ENCODE measurements at places on chromosomes 7 and 10.

DNA sequence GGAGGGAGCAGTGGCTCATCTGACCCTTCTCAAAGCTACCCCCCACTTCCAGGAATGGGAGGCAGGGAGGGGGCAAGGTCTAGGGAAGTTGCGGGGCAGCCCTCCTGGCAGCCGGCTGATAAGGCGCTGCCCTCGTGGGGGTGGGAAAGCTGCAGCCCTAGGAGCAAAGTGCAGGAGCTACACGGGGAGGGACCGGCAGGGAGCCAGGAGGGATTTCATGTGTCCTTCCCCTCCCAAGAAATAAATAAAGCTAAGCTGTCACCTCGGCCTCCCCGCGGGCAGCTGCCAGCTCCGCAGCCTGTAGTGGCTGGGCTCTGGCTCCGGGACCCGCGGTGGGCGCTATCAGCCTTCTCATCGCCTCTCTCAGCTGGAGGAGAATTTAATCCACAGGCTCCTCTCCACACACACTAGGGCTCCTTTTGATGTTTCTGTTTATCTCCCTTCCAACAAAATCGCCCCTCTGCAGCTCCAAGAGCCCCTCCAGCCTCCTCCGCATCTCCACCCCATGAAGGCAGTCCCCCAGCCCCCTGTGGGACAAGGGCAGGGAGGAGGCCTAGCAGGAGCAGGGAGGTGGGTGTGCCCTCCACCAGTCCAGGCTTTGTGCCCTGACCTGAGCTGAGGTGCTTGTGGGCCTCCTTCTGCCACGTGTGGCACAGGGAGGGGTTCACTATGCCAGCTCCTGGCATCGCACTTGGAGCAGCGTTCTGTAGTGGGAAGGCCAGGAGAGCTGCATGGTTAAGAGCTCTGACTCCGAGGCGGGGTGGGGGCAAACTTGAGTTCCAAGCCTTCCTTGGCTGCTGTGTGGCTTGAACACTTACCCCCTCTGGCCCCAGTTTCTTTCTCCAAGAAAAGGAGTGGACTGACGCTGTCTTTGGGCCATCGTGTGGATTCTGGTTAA lies 80.5 kb downstream of the C10orf105 start:
- DNase-seq: no peak

DNA sequence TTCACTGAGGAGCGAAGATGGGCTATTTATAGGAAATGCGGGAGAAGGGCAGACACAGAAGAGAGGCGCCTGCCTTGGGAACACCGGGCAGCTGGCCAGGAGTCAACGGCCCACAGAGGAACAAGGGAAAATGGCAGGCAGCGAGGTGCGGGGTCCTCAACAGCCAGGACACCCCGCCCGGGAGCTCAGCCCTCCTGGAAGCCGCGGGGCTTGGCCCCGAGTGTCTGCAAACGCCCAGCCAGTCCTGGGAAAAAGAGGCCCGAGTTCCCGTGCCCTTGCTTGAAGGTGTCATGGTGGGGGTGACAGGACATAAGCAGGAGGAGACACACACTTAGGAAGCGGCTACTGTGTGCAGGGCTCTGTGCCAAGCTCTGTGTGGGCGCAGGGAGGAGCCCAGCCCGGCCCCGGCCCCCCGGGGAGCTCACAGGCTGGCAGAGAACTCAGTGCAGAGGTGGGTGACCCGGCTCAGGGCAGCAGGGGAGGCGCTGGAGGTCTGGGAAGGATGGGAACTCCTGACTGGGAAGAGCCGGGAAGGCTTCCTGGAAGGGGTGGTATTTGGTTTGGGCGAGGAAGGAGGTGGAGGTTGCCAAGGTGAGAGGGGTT lies 79.9 kb downstream of the ELFN1 start:
- no peak for DNase-seq

GRCh38 chr7:28626221-28626620 lies 213.9 kb downstream of the CREB5 start:
- no peak for DNase-seq

- DNase-seq: no peak
Measured at GRCh38 chr10:71814922-71815411, 36.1 kb downstream of the PSAP start.

GRCh38 chr10:11772575-11773288 lies 30.6 kb downstream of the ECHDC3 start:
- no peak for DNase-seq

- DNase-seq: no peak
Measured at GRCh38 chr10:33521062-33521461, 186.6 kb upstream of the NRP1 start.

- DNase-seq: no peak
Measured at GRCh38 chr7:24141874-24142509, 142.0 kb upstream of the NPY start.

- no peak for DNase-seq
Measured at GRCh38 chr10:97888641-97889262, 39.1 kb downstream of the GOLGA7B start.

DNA sequence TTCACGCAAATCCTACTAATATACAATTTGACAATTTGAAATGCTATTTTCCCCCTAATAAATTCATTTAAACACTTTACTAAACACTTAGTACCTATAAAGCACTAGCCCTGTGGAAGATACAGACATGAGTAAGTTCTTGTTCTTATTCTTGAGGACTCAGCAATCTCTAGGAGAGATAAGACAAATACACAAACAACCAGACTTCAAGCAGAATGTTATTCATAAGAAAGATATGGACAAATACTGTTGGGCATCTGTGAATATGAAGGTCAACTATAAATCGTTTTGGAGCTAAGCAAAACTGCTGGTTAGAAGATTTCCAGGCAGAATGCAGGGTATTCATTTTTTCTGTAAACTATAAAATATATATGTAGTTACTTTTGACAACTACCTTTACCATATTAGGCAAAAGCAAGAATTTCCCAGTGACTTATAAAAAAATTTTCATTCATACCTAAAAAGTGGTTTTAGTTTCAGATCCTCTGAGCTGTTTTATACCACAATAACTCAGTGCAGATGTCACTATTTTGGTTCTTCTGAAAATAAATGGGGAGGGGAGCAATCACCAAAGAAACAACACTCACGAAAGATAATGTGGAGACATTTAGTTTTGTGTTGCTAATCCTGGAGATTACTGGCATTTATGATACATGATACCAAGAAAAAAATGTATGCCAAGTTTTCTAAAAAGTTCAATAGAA lies 3.8 kb downstream of the VPS41 start:
- DNase-seq: no peak

DNA sequence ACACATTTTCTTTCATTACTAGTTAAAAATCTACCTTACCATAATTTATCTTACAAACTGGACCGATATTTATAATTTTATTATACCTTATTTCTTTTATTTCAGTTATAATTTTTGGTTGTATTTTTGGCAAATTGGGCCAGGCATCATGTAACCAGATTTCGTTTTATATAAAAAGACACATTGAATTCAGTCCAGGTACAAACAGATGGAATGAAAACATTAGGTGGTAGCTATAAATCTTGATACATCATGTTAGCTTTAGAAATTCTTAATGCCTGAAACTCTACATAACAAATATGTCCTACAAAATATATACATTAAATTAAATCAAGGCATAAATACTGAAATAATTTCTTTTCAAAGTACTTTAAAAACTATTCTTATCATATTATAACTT lies 73.1 kb downstream of the SLC13A1 start:
- no peak for DNase-seq

- no peak for DNase-seq
Measured at GRCh38 chr10:21427804-21428481, 97.5 kb downstream of the SKIDA1 start.

- DNase-seq: no peak
Measured at GRCh38 chr7:3916146-3916545, 615.1 kb downstream of the SDK1 start.

GRCh38 chr7:76185187-76185896 lies 16.4 kb upstream of the SRRM3 start:
- no peak for DNase-seq

DNA sequence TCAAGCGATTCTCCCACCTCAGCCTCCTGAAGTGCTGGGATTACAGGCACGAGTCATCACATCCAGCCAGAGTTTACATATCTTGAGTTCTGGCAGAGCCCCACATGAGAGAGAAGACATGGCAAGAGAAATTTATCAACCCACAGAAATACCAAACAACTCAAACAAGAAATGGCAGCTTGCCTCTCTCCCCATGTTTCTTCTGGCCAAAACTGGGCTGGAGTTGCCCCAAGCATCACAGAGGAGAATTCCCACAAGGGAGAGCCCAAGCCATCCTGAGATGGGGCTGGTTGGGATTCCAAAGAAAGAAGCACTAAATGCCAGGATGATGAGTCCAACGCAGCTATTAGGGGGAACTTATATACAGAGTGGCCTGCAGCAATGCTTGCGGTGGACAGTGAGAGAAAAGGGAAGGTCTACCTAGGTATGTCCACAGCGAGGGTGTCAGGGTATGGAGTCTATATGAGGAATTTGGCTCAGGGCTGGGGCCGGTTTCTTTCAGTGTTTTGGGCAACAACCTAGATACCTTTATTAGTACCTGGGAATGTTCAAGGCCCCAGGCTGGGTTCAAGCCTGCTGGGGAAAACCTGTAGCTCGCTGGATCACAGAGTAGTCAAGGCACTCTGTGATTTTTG lies 14.5 kb upstream of the PAX4 start:
- DNase-seq: no peak

- DNase-seq: no peak
Measured at GRCh38 chr10:113060201-113061053, 110.4 kb downstream of the TCF7L2 start.

DNA sequence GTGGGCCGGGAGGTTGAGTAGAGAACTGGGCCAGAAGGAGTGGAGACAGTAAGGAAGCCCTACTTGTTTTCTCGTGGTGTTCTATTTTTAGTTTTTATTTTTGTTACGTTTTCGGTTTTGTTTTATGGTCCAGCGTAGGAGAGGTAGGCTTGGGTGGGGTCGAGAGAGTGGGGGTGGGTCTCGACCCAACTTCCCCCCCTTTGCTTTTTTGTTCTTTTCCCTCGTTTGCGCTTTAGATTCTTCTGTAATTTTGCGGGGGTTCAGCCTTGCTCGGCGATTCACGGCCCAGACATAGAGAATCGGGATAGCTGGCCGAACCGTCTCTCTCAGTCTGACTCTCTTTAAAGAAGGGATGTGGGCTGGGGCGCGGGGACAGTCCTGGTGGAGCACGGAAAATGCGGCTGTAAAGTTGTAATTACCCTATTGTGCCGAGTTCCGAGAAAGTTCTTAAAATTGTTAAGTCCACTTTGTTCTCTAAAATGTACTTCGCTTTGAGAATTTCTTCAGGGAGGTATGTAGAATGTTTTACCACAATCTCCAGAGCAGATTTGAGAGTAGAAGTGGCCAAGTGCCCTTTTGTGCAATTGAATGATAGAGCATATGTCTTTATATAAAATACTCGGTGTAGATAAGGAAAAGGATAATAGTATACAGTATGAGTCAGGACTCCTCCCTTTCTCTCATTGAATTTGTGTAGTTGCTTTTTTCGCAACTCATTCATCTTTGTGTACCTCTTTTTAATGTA lies 816 bp downstream of the DMTF1 start:
- DNase-seq: peak; percentile 30

DNA sequence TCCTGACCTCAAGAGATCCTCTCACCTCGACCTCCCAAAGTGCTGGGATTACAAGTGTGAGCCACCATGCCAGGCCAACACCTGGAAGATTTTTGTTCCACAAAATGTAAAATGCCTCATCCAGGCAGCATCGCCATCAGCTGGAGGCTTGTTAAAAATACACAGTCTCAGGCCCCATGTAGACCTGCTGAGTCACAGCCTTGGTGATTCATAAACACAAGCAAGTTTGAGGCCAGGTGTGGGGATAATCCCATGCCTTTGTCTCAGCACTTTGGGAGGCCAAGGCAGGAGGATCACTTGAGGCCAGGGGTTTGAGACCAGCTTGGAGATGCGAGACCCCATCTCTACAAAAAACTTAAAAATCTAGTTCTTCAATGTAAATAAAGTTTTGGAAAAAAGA lies 49.1 kb upstream of the FOXK1 start:
- no peak for DNase-seq

- no peak for DNase-seq
Measured at GRCh38 chr10:112374724-112375541, 1.0 kb downstream of the ACSL5 start.

- DNase-seq: no peak
Measured at GRCh38 chr7:36315309-36315944, 74.2 kb upstream of the ANLN start.

- DNase-seq: no peak
Measured at GRCh38 chr7:39693812-39694211, 70.4 kb downstream of the RALA start.

GRCh38 chr7:24701261-24702235 lies 55.7 kb downstream of the GSDME start:
- no peak for DNase-seq

GRCh38 chr10:125473143-125473793 lies 209.7 kb downstream of the TEX36 start:
- no peak for DNase-seq

DNA sequence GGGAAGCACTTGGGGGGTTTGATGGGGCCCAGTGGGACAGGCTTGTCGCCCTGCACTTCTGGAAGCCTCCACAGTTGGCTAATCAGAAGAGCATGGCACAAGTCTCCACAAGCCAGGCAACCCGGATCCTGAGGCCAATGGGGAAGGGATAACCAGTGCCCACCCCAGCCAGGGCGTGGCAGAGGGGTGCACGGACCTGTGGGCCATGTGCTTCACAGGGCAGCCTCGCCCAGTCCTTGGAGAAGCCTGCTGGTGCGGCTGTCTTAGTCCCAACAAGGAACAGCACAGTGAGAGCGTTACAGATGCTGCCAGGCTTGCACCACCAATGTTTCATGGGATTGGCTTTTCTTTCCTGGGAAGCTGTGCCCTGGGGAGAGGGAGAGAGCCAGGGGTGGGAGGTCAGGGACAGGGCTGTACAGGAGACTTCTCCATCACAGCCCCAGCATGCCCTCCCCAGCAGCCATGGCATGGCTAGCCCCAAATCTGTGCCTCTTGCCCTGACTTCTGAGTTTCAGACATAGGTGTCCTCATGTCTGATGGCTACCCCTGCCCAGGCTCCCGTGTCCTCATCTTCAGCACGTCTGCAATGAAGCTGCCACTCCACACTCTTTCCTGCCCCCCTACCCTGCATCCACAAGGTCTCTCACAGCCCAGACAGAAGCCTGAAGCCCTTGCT lies 116.0 kb downstream of the PTPN20 start:
- no peak for DNase-seq

- DNase-seq: no peak
Measured at GRCh38 chr7:36036590-36036989, 116.5 kb upstream of the EEPD1 start.
